ENCODE measurements at places on chromosomes 4 and X. TPM values are rescaled to one million over a fixed set of nuclear protein-coding genes. Genes with fewer than 3 reads are reported as not detected.
A peak's percentile ranks its signal among the peaks of the same experiment; 100 is the strongest.

The PROM1 gene
- 34.5 TPM for total RNA-seq

The PCDH19 gene
- total RNA-seq = 14.9 TPM

The CCNA2 gene
- total RNA-seq = 6.2 TPM

The RAB40AL gene
- not detected for total RNA-seq

DNA sequence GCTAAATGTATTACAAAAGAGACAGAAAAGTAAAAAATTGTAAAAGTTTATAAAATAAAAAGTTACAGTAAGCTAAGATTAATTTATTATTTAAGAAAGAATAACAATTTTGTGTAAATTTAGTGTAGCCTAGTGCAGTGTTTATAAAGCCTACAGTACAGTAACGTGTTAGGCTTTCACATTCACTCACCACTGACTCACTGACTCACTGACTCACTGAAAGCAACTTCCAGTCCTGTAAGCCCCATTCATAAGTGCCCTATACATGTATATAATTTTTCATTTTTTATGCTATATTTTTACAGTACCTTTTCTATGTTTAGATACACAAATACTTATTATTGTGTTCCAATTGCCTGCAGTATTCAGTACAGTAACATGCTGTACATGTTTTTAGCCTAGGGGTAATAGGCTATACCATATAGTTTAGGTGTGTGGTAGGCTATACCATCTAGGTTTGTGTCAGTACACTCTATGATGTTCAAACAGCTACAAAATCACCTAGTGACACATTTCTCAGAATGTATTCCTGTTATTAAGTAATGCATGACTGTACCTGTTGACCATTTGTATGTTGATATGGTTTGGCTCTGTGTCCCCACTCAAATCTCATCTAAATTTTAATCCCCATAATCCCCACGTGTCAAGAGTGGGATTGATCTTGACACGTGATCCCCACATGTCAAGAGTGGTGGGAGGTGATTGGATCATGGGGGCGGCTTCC is 57.9 kb downstream of the CFAP299 start:
- no peak overlapping the region for H3K27ac ChIP-seq
- no peaks in the 10 kb centered on the region for H3K36me3 ChIP-seq
- no peak for DNase-seq
- H3K27me3 ChIP-seq = no peaks in the 10 kb centered on the region
- no peaks in the 10 kb centered on the region for H3K4me1 ChIP-seq
- no peak overlapping the region for H3K4me3 ChIP-seq

GRCh38 chrX:129790146-129790545 is 10.4 kb downstream of the SASH3 start:
- H3K4me3 ChIP-seq = no peak overlapping the region
- no peaks in the 10 kb centered on the region for H3K4me1 ChIP-seq
- no peak overlapping the region for H3K27ac ChIP-seq
- H3K36me3 ChIP-seq = no peaks in the 10 kb centered on the region
- H3K27me3 ChIP-seq = no peaks in the 10 kb centered on the region
- DNase-seq = no peak

- H3K27ac ChIP-seq = no peak overlapping the region
- H3K27me3 ChIP-seq = no peaks in the 10 kb centered on the region
- no peaks in the 10 kb centered on the region for H3K4me1 ChIP-seq
- H3K4me3 ChIP-seq = no peak overlapping the region
- peaks cover 28% of the 10 kb centered on the region for H3K36me3 ChIP-seq
- no peak for DNase-seq
Measured at GRCh38 chr4:80058740-80059139, 14.3 kb downstream of the ANTXR2 start.

DNA sequence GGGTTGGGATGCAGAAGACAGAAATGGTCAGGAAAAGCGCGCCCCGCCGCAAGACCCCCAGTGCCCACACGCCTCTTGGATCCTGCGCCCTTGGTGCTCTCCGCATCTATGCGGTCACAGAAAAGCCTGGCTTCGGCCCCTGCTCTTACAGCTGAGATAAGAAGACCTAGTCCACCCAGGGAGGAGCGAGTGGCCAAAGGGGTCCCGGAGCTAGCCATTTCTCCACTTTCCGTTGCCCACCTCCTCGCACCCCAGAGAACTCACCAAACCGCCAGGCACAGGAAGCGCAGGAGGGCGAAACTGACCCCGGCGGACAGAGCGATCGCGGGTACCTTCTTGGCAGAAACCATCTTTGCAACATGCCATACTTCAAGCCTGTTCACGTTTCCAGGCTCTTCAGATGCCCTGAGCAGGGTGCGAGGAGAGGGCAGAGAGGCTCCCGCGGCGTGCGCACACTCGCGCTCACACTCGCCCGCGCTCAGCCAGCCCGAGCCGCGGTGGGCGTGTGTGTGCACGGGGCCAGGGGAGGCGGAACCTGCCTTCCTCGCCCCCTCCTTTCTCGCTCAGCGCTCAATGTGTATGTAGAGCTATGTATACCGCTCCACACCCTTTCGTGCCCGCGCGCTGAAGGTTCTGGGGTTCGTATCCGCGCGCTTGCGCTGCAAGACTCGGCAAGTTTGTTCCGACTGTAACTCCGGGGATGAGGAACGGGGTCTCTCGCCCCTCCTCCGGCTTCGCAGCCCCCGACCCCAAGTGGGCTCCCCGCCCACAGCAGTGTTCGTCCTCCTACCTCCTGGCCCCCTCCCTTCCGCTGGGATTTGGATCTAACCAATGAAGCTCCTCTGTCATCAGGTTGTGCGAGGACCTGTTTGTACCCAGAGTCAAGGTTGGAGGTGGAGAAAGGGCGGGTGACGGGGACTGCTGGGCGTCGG is at the start of gene GABRA4:
Gene GABRA4, minus strand, starts transcription at position 507 of the 932 bp plus-strand sequence. Its CDS starts 157 bp downstream, at position 350.
- peak within 1 kb of the TSS; percentile 62 for H3K4me3 ChIP-seq
- H3K4me1 ChIP-seq = peaks cover 13% of the 10 kb centered on the region
- H3K27me3 ChIP-seq = peaks cover 39% of the 10 kb centered on the region

DNA sequence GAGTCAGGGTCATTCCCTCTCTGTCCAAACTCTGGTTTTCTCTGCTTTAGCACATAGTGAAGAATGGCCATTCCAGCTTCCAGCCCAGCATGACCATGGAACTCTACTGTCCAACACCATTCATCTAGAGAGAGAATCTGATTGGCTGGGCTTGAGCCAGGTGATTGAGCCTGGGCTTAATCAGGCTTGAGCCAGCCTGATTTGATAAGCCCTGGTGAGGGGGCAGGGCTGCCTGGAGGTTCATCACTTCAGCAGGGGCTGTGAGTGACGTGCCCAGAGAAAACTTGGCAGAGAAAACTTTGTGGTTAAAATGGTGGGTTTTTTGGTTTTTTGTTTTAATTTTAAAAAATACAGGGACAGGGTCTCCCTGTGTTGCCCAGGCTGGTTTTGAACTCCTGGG is 62.5 kb downstream of the KIAA0232 start:
- H3K4me3 ChIP-seq = no peak overlapping the region
- peaks cover 4% of the 10 kb centered on the region for H3K36me3 ChIP-seq
- no peak for DNase-seq
- no peaks in the 10 kb centered on the region for H3K27me3 ChIP-seq

DNA sequence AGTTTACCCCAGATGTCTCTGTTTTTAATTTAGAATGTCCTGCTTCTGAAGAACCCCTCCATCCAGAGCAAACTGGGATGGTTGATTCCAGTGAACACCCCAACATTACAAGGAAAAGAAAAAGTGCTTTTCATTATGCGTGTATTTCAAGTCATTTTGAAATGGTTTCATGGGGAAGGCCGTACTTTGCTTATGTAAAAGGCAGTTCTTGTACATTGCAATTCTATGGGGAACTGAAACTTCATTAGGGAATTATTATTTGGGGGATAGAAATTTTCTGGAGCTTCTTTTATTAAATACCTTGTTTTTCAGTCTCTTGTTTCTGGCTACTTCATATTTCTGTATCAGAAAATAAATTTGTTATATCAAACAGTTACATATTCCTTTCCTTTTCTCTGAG is 96.9 kb upstream of the ZNF518B start:
- H3K27ac ChIP-seq = no peak overlapping the region
- H3K36me3 ChIP-seq = no peaks in the 10 kb centered on the region
- H3K27me3 ChIP-seq = no peaks in the 10 kb centered on the region
- no peak overlapping the region for H3K4me3 ChIP-seq
- H3K4me1 ChIP-seq = no peaks in the 10 kb centered on the region

DNA sequence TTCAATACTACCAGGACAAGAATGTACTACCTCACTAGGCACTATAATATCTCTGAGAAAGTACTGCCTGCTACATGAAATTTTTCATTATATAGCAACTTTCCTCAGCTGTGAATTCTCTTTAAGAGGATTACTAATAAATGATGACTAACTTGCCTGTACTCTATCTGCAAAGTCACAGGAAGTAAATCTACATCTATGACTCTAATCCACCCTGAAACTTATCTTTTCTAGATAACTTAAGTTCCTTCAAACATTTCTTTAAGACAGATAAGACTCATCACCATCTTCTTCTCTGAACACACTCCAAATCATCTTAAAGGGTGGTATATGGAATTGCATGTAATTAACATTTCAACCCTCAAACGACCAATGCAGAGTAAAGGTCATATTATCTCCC is 28.8 kb downstream of the RPS6KA3 start:
- no peak overlapping the region for H3K27ac ChIP-seq
- no peak overlapping the region for H3K4me3 ChIP-seq
- H3K36me3 ChIP-seq = no peaks in the 10 kb centered on the region
- DNase-seq = peak; percentile 24
- peaks cover 2% of the 10 kb centered on the region for H3K4me1 ChIP-seq

- no peaks in the 10 kb centered on the region for H3K36me3 ChIP-seq
- no peaks in the 10 kb centered on the region for H3K27me3 ChIP-seq
- peak overlapping the region; percentile 65 for H3K4me3 ChIP-seq
- peak overlapping the region; percentile 63 for H3K27ac ChIP-seq
- DNase-seq = no peak
Measured at GRCh38 chrX:134460862-134461220, 876 bp downstream of the HPRT1 start.

DNA sequence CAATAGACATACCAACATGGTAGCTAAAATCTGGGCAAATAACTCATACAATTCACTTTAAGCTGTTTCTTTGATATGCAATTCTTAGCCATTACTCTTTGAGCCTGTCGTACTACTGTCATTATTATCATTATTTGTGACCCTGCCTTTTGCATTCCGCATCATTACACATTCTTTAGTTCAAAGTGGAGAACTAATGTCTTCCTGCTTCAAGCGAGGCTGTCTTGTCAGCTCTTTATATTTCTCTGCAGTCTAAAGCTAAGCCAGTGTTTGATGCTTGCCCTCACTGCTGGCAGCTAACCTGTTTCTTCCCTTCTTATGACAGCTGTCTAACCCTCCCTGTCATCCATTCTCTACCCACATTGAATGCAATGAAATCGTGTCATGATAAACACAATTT is 186.8 kb downstream of the FAT4 start:
- H3K27me3 ChIP-seq = no peaks in the 10 kb centered on the region
- no peak for DNase-seq
- H3K27ac ChIP-seq = no peak overlapping the region
- no peak overlapping the region for H3K4me3 ChIP-seq
- H3K36me3 ChIP-seq = no peaks in the 10 kb centered on the region
